ENCODE measurements at places on chromosomes 2 and 18. TPM values are rescaled to one million over a fixed set of nuclear protein-coding genes. Genes with fewer than 3 reads are reported as not detected.

SCYGR1 gene
- total RNA-seq = not detected

SGPP2 gene
- total RNA-seq = 0.33 TPM

PTH2R gene
- not detected for total RNA-seq

DSG4 gene
- total RNA-seq = not detected

CFAP65 gene
- total RNA-seq = 0.32 TPM

GPR75 gene
- total RNA-seq = 1.6 TPM

CYP20A1 gene
- 7.7 TPM for total RNA-seq

CPO gene
- total RNA-seq = not detected

TNP1 gene
- total RNA-seq = not detected

CENPA gene
- total RNA-seq = 47.2 TPM

GNAL gene
- 6.2 TPM for total RNA-seq

MPPE1 gene
- 18.1 TPM for total RNA-seq

KYNU gene
- total RNA-seq = 270 TPM

STARD6 gene
- not detected for total RNA-seq

DOK1 gene
- total RNA-seq = 6.3 TPM

FAP gene
- total RNA-seq = not detected

FSIP2 gene
- not detected for total RNA-seq

PTPRN gene
- total RNA-seq = 1.2 TPM

TPRKB gene
- 78.1 TPM for total RNA-seq

CYTIP gene
- not detected for total RNA-seq

GDF7 gene
- total RNA-seq = 0.06 TPM

AQP12B gene
- not detected for total RNA-seq

ZBTB7C gene
- 0.05 TPM for total RNA-seq

METTL8 gene
- 26.7 TPM for total RNA-seq

PRKAG3 gene
- total RNA-seq = not detected

GTF2A1L gene
- not detected for total RNA-seq
